ENCODE measurements at places on chromosomes 3 and 15.

GRCh38 chr15:69557020-69557706 lies 104.5 kb downstream of the RPLP1 start:
- DNase-seq = no peak

GRCh38 chr3:115401298-115401697 lies 222.0 kb upstream of the GAP43 start:
- no peak for DNase-seq

- no peak for DNase-seq
Observed at GRCh38 chr3:162684260-162684659, 1187.7 kb downstream of the OTOL1 start.

DNA sequence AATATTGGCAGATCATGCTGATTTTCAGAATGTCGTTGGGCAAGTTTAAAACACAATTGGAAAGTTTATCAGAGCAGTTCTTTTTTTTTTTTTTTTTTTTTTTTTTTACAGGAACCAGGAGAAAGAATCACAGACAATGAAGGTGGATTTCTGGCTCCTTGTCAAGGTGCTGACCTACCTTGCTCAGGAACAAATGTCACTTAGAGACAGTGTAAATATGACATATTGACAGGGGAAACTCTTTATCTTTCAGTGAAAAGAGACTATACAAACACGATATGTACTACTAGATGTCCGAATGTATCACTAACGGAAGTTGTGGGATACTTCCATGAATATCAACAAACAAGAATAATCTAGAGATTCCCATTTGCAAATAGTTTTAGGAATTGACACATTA lies 237.3 kb downstream of the FMN1 start:
- DNase-seq = no peak

DNA sequence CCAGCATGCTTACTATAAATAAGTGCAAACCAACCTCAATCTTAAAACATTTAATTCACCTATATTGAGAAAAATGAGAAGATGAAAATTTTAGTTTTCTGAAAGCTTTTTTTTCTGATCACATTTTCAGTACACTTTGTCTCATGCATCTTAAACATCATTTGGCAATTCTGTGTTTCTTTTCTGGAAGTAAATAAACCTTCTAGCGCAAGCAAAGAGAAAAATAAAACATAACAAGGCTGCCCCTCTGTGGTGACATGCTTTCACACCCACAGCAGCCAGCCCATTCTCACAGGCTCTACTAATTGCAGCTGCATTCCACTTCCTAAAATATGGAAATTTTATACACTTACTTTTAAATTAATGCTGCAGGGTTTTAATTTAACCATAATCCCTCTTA lies 90.1 kb downstream of the NEK10 start:
- DNase-seq = no peak

DNA sequence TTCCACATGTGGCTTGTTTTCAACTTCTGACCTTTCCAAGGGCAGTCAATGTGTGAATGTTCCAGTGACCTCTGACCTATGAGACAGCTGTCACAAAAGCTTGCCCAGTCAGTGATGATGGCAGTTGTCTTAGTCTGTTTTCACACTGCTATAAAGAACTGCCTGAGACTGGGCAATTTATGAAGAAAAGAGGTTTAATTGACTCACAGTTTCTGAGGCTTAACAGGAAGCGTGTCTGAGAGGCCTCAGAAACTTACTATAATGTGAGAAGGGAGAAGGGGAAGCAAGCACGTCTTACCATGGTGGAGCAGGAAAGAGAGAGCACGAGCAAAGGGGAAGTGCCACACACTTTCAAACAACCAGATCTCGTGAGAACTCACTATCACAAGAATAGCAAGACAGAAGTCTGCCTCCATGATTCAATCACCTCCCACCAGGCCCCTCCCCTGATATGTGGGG lies 95.6 kb downstream of the ECT2 start:
- no peak for DNase-seq

DNA sequence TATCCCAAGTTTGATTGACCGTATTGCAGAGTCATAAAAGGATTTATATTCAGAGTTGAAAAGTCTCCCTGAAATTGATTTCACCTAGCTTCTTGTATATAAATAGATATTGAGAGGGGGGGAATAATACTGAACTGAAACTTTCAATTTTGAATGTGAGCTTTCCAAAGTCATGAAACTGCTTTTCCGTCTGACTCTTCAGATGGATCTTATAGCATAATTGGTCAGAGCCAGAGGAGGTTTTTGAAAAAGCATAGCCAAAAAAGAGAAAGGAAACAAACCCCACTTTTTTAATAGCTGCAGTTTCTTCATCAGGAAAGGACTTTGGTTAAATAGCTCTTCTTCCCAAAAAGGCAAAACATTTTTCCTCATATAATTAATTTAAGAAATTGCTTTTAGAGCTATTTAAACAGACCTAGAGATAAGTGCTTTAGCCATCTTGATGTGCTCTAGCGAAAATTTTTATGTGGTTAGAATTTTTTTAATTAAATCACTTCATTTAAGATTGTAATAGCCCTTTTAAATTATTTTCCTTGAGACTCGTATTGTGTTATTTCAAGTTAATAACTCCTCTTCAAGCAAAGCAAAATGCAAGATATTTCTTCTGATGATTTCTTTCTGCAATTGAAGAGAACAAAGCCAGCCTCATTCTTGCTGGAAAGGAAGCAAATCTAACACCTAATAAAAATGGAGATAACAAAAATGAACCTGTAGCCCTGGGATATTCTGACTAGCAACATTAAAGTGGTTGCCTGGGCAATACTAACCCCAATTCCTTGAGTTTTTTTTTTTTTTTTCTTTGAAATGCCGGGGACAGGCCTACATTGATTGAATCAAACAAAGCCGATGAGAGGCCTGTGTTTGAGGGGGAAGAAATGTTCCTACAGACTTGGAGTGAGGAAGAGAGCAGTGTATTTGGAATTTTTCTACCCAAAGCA lies 173.6 kb downstream of the PTPRG start:
- DNase-seq = no peak

GRCh38 chr3:131396170-131396569 lies 14.6 kb downstream of the NUDT16 start:
- DNase-seq = no peak

GRCh38 chr3:99674086-99674789 lies 35.8 kb downstream of the COL8A1 start:
- no peak for DNase-seq

DNA sequence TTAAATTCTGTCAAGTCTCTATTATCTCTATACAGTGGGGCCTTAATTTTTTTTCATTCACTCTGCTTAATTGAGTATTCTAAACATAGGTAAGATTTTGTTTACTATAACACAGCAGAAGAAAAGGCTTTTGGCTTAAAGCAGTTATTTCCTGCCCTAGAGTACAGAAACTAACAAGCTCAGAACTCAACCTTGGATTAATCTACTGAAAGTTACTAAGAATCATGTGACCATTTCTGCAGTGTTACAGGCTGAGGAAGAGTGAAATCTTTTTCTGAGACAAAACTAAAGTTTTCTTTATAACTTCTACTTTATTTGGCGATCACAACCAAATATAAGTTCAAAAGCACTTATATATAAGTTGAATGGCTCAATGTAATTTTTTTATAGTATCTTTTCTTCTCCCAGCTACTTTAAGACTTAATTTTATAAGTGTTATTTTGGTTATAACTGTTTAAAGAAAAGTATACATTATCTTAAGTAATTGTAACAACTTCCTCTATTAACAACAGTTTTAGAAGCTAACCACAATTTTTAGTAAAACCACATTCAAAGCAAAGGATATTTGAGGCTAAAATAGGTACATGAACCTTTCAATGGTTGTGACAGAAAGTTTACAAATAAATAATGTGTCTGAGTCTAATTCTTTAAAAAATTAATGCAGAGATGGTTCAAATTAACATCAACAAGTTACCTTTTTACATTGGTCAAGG lies 240.6 kb upstream of the NAALADL2 start:
- no peak for DNase-seq

DNA sequence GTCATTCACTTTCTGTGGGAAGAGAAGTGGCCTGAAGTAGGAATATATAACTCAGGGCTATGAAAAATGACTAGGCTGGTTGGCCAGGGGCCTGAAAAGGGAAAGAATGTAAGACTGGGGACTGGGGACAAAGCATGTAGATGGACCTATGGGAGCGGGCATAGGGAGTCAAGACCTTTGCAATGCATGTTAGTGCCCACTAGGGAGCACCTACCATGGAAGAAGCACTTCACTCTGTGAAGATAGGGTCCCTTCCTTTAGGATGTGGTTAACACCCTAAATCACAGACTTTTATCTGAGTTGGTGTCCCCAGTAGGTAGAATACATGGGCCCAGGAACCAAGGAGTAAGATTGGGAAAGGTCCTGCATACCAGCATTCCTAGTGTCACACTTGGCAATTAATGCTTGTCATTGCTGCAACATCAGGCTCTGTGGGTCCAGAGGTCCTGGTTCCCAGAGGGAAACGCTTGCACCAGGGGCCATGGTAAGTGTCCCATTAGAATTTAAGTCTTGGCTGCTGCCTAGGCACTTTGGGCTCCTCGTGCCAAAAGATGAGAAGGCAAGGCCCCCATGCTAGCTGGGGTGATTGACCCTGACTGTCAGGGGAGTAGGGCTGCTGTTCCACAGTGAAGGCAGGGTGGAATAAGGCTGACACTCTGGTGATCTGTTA lies 79.6 kb downstream of the CRYGS start:
- DNase-seq = no peak

- no peak for DNase-seq
Observed at GRCh38 chr15:51390966-51391422, 49.5 kb downstream of the GLDN start.

GRCh38 chr3:68090571-68090970 lies 436.2 kb upstream of the SUCLG2 start:
- no peak for DNase-seq

- no peak for DNase-seq
Observed at GRCh38 chr3:172846706-172847105, 96.2 kb downstream of the ECT2 start.

DNA sequence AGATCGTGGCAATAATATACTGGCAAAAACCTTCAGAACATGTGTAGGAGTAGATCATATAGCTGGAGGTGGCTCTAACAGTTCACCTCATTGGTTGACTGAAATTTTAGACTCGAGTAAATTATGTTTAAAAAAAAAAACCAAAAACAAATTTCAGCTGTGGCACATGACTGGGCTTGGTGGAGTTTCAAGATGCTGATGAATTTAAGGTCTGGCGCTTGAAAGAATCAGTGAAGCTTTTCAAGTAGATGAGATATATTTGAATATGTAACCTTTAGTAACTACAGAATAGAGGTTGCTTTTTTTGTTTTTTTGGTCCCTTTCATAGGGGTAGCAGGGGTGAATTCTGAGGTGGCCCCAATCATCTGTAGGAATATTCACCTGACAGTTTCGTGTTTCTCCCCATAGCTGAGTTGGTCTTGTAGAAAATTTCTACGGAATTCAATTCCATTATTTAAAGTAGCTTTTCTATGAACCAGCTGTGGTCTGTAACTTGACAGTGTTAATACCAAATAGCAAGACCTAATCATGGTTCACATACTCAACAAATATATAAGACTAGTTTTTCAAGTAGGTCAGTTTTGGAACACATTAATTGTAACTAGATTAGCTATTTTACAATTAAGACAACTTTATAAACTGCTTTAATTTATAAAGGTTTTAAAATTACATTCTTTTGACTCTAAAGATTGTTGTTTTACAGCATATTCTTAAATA lies 65.6 kb downstream of the MAP4 start:
- no peak for DNase-seq

GRCh38 chr3:9196020-9196419 lies 53.4 kb downstream of the SRGAP3 start:
- DNase-seq = no peak

- no peak for DNase-seq
Observed at GRCh38 chr3:171644681-171645080, 165.6 kb downstream of the PLD1 start.

GRCh38 chr15:65044724-65045481 lies at the start of gene SLC51B:
Gene SLC51B (plus strand): TSS chr15:65045387. CDS start chr15:65050005, 4,618 bp downstream.
- no peak for DNase-seq

DNA sequence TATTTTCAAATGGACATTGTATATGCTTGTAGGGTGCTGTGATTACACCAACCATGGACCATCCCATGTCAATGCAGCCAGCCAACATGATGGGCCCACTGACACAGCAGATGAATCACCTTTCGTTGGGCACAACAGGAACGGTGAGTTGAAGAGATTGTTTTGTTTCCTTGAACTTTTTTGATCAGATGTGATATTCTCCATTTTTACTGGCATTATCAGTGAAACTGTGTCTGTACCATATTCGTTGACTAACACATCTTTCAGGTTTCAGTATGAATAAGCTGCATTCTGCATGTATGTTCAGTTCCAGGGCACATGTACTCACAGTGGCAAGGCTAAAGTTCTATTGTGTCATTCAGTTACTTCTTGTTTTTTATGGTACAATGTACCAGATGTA lies 655.2 kb downstream of the RBMS3 start:
- no peak for DNase-seq

DNA sequence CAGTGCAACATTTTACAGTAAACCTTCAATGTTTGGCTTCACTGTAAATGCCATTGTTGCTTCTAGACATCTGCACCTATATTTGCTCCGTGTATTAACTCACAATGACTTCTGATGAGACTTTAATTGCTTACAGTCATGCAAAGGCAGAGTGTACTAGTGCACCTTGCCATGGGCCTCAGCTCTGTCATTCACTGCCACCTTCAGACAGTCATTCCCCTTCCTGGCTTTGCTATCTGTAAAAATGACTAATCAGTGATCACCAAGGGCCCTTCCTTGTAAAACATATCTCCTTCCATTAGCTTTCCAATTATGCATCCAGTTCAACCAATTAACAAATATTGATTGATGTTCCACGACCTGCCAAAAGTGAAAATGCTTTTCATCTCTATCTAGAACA lies 120.3 kb downstream of the ARRDC4 start:
- no peak for DNase-seq

DNA sequence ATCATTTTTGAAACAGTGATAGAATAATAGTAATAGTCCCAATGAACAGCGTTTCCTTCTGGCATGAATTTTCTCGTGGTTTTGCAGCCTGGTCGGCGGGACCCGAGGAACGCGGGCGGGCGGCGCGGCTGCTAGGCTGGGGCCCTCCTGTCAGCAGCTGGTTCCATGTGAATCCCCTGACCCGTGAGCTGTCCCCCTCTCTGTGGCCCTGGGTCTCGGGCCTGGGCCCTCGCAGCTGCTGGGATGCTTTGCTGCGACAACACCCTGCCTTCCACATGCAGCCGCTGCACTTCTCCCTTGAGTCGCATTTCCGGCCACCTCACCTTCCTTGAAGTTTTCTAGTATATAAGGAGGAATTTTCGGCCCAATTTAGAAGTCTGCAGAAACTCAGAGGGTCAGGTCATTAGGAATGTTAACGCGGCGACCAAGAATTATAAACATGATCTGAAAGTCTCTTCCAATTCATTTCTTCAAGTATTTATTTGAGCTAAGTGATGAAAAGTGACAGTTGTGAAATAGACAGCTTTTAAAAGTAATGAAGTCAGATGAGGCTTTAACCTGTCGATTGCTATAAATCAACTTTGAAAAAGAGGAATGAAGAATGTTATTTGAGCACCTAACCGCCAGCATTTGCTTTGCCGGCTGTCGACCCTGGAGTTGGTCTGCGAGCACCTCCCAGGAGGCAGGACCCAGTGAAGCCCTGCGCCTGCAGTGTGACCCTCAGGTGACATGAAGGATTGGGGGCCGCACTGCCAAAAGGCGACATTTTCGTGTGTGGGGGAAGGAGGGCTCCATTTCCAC lies 27.7 kb downstream of the NR2F2 start:
- DNase-seq = no peak

- no peak for DNase-seq
Observed at GRCh38 chr3:100880072-100880471, 113.1 kb downstream of the ABI3BP start.

Measured in stimulated activated CD8-positive, alpha-beta memory T cell treated with anti-CD3 and anti-CD28 coated beads, Interleukin-4, amount 100 ng/mL, for 4 hours (primary cell).